ENCODE measurements at places on chromosomes 5 and 9. TPM values are rescaled to one million over a fixed set of nuclear protein-coding genes. Genes with fewer than 3 reads are reported as not detected.

Gene SYK
- 26.7 TPM for total RNA-seq

Gene GRAMD2B
- 10.7 TPM for total RNA-seq

Gene SPDL1
- 7.0 TPM for total RNA-seq

Gene ZNF454
- total RNA-seq = 1.8 TPM

Gene ANKRD18A
- total RNA-seq = not detected

Gene PCDHGB7
- total RNA-seq = 8.1 TPM

Gene CDH6
- 1.3 TPM for total RNA-seq

Gene SLC34A1
- total RNA-seq = not detected

Gene SPINK4
- total RNA-seq = not detected

Gene PCDHGC4
- 1.7 TPM for total RNA-seq

Gene SLC34A3
- not detected for total RNA-seq

Gene FBP2
- not detected for total RNA-seq

Gene TMOD1
- total RNA-seq = 5.8 TPM

Gene SHISAL2B
- total RNA-seq = not detected

DNA sequence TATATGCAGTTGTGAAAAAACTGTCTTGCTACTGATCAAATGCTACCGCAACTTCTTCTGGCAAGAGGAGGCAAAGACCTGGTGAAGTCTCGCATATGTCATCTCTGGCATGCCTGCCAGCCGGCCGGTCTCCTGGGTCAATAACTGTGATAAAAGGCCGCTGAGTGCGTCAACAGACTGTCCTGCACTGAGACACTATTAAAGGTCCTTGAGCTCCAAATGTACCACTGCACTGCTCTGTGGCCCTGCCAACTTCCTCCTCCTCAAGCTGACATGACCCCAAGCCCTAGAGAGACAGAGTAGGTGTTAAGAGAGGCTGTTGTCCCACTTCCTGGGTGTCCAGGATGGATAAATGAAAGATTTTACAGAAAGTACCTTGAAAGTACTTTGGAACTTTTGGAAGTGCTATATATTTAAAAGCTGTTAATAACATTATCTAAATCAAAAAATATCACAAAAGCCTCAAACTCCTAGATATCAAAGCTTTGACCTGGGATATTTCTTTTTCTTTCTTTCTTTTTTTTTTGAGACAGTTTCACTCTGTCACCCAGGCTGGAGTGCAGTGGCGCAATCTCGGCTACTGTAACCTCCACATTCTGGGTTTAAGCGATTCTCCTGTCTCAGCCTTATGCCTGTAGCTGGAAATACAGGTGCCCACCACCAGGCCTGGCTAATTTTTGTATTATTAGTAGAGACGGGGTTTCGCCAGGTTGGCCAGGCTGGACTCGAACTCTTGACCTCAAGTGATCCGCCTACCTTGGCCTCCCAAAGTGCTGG lies 31.5 kb downstream of the RAPGEF1 start:
- DNase-seq = no peak

DNA sequence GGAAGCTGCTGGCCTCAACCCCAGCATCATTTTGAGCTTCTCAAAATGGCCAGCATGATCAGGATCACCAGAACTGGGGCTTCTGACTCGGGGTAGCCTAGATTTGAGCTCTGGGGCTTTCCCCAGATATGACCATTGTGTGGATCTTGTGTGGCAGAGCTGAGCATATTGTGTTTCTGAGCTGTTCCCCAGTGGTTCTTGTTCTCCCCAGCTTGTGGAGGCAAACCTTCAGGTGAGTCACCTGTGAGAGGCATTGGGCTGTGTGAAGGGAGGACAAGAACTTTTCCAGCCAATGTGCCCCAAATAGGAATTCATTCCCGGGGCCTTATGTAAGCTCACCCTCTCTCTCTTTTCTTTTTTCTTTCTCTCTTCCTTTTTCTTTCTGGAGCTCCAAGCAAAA lies 80.7 kb upstream of the PITX1 start:
- no peak for DNase-seq

DNA sequence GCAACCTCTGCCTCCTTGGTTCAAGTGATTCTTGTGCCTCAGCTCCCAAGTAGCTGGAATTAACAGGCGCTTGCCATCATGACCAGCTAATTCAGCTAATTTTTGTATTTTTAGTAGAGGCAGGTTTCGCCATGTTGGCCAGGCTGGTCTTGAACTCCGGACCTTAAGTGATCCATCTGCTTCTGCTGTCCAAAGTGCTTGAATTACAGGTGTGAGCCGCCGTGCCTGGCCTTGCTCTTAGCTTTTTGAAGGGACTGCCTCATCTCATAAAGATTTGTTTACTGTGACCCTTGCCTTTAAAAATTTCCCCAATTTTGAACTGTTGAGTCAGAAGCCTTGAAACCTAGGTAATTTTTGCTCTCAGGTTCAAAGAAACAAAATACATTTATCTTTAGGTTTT lies 17.3 kb downstream of the GPBP1 start:
- DNase-seq = no peak

DNA sequence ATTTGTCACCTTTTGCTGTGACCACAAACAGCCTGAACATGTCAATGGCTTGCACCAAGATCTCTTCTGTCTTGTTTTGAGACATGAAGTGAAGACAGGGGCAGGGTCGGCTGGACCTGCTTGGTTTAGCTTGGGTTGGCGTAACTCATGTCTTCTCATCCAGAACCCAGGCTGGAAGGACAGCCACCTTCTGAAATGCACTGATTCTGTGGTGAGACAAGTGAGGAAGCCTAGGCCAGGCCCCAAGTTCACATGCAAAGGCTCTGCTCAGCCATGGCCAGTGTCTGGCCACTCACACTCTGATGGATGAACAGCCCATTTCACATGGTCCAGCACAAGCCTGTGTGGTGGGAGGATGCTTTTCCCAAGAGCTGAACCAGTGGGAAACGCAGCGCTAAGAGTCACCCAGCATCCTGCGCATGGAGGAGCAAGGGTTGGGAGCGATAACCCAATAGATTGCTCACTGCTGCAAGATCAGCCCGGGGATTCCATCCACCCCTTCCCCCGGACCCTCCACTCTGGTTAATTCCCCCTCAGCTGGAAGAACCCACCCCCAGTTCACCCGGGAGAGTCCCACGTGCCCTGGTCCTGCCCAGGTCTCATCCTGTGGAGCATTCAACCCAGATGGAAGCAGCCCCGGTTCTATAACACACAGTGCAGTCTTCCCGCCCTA lies 16.2 kb upstream of the MED10 start:
- DNase-seq = no peak

DNA sequence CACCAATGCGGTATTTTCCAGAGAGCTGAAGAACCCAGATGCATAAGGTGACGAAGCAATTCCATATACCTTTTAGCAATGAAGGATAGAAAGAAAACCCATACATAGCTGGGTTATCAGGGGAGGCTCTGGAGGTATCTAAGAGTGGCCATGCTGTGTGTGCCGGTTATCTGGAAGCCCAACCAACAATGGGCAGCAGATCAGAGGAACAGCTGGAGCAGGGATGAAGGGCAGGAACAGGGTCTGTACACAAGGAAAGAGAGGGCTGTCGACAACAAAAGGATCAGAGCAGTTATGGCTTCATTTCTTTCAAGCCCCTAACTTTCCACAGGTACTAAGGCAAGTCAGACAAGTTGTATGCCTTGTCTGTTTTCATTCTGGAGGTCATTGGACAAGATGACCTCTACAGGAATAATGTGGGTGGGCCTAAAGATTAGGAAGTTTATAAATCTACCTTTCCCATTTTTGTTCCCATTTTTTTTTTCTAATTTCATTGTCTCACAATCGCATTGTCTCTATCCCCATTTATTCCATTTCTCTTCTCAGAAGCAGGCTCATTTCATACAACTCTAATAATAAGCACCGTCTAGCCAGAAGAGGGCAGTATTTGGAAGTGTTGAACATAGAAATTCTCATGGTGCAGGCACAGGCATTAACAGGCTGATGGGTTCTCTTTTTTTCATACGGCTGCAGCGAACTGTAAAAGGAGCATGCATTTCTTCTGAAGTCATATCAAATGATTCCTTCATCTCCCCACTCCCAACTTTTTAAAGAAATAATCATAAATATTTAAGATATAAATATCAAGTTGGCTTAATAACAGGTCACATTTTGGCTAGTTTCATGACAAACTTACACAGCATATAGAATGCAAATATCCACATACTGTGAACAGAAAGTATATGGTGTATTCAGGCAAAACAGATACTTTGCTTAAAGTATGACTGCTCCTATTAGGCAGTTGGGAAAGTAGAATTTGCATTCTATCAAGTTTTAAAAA lies 63.5 kb downstream of the ZNF474 start:
- no peak for DNase-seq

DNA sequence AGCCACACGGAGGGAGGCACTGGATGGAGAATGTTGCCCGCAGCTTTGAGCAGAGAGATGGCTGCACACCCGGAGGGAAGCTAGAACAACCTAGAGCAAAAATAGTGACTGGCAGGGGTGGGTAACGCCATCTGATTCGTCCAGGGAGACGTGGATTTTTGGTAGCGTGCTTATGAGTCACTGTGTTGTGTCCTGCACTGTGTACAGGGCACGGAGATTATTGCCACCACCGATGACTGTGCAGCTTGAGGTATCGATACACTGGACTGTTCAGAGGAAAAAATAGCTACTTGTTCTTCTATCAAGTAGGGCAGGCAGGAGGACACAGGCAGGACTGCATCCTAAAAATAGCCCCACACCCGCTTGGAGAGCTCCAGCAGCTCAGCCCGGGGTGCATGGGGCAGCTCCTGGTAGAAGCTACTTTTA lies 6.0 kb downstream of the UBE2QL1 start:
- no peak for DNase-seq

- no peak for DNase-seq
Observed at GRCh38 chr9:127204771-127205470, 59.7 kb upstream of the GARNL3 start.

GRCh38 chr9:124781967-124782660 lies 5.2 kb downstream of the OLFML2A start:
- DNase-seq = peak; percentile 87

GRCh38 chr5:39760385-39761198 lies 335.8 kb upstream of the DAB2 start:
- no peak for DNase-seq

DNA sequence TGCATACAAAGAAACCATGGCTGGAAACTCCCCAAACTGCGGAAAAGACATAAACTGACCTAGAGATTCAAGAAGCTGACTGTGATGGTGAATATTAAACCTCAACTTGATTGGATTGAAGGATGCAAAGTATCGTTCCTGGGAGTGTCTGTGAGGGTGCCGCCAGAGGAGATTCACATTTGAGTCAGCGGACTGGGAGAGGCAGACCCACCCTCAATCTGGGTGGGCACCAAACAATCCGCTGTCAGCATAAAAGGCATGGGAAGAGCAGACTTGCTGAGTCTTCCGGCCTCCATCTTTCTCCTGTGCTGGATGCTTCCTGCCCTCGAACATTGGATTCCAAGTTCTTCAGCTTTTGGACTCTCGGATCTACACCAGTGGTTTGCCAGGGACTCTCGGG lies 24.8 kb upstream of the WDR5 start:
- no peak for DNase-seq

DNA sequence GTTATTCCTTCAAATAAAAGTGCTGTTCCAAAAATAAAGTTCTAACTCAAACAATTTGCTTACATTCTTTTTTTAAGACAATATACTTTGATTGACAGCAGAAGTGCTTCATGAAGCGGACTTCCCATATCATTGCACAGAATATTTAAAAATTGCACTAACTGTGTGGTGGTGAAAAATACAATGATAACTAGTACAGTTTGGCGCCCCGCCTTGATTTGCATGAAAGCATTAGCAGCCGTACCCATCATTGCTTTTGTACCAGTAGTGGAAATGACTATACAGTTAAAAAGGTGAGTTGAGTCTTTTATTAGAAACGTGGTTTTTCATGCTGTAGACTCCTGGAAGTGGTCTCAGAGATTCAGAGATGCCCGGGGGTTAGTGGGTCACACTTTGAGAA lies 69.5 kb upstream of the MAP3K1 start:
- no peak for DNase-seq

DNA sequence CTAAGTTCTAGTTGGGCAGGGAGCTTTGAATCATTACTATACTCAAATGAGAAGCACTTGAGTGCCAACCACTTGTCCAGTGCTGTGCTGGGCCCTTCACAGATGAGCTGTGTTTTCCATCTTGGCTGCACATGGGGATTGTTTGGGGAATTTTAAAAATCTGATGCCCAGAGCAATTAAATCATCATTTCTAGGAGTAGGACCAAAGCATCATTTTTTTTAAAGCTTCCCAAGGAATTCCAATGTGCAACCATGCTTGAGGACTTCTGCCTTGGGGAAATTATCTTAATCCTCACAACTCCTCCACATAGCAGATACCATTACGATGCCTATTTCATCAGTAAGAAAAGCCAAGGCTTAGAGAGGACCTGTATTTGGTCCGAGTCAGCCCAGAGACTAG lies 131.4 kb downstream of the TMEM174 start:
- DNase-seq = no peak

- DNase-seq = no peak
Observed at GRCh38 chr5:149419859-149420544, 40.9 kb upstream of the IL17B start.

GRCh38 chr5:79802406-79802805 lies 112.8 kb downstream of the CMYA5 start:
- DNase-seq = no peak

DNA sequence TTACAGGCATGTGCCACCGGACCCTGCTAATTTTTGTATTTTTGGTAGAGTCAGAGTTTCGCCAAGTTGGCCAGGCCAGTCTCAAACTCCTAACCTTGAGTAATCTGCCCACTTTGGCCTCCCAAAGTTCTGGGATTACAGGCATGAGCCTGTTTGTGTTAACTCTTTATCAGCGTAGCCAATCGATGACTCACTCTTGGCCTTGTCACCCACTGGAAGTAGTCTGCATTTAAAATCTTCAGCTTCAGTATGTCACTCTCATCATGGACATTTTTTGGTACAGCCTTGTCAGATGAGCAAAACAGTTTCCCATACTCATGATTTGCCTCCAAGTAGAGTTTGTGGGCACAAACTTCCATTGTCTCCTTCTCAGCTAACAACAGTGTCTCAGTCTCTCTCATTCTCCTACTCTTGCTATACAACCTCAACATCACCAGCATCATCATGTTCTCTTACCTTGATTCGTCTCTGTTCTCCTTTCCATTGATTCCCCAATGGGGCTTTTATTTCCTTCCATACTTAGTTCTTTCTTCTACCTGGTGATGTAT lies 22.5 kb downstream of the MUSK start:
- DNase-seq = no peak

GRCh38 chr9:107983181-107983603 lies 493.6 kb upstream of the KLF4 start:
- DNase-seq = no peak

GRCh38 chr9:137204731-137205125 lies 720 bp downstream of the TMEM203 start:
- DNase-seq = no peak

- no peak for DNase-seq
Observed at GRCh38 chr9:96617439-96618185, 2.0 kb downstream of the CDC14B start.

Measured in mesenteric fat pad (tissue), 1 donor.